Uterus (tissue), 4 donors: ENCODE measurements at places on chromosomes 2 and 18. TPM values are rescaled to one million over a fixed set of nuclear protein-coding genes. Genes with fewer than 3 reads are reported as not detected.

TOGARAM2 gene
- not detected for total RNA-seq

CHST9 gene
- total RNA-seq = not detected

SLC16A14 gene
- 5.6 TPM for total RNA-seq

RBM45 gene
- total RNA-seq = 4.7 TPM

OTOS gene
- not detected for total RNA-seq

RGPD4 gene
- total RNA-seq = not detected

SERPINB5 gene
- total RNA-seq = not detected

MBD2 gene
- 27.6 TPM for total RNA-seq

IL36G gene
- not detected for total RNA-seq

CDCA7 gene
- 0.59 TPM for total RNA-seq

GALNT3 gene
- total RNA-seq = 17.7 TPM

HNRNPLL gene
- total RNA-seq = 100 TPM

ALPG gene
- total RNA-seq = not detected

MPP4 gene
- not detected for total RNA-seq

MAT2A gene
- total RNA-seq = 109 TPM

LYG1 gene
- total RNA-seq = 3.0 TPM

ONECUT2 gene
- not detected for total RNA-seq

KRTCAP3 gene
- 8.8 TPM for total RNA-seq

CCT7 gene
- 269 TPM for total RNA-seq

RAB6C gene
- total RNA-seq = 0.21 TPM

RTP5 gene
- total RNA-seq = not detected

SOWAHC gene
- 6.4 TPM for total RNA-seq

RBBP8 gene
- 43.0 TPM for total RNA-seq

DPYSL5 gene
- not detected for total RNA-seq

ATF2 gene
- 52.3 TPM for total RNA-seq

ZNF521 gene
- total RNA-seq = 116 TPM

GMPPA gene
- 30.3 TPM for total RNA-seq

NCL gene
- total RNA-seq = 181 TPM

FAM228A gene
- total RNA-seq = 1.4 TPM
